Heart left ventricle (tissue), 16 donors: ENCODE measurements at places on chromosomes 13 and 19. TPM values are rescaled to one million over a fixed set of nuclear protein-coding genes. Genes with fewer than 3 reads are reported as not detected.

GRCh38 chr13:37102896-37103295 lies 2.6 kb downstream of the CSNK1A1L start:
- DNase-seq = no peak

DNA sequence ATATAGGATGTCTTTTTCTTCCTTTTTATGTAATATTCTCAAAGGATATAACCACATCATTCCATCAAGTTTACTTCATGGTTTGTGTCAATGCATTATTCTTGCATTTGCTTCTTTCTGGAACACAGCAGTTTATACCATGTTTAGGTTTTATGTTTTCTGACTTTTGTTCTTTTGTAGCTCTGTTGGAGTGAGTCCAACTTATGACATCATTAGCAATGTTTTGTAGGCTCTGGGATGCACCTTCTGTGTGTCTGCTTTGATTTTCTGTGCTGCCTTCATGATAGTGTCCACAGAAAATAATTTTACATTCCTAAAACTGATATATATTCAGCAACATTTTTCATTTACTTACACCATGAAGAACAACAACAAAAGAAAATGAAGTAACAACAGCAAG lies 68.9 kb downstream of the SHISA2 start:
- no peak for DNase-seq

DNA sequence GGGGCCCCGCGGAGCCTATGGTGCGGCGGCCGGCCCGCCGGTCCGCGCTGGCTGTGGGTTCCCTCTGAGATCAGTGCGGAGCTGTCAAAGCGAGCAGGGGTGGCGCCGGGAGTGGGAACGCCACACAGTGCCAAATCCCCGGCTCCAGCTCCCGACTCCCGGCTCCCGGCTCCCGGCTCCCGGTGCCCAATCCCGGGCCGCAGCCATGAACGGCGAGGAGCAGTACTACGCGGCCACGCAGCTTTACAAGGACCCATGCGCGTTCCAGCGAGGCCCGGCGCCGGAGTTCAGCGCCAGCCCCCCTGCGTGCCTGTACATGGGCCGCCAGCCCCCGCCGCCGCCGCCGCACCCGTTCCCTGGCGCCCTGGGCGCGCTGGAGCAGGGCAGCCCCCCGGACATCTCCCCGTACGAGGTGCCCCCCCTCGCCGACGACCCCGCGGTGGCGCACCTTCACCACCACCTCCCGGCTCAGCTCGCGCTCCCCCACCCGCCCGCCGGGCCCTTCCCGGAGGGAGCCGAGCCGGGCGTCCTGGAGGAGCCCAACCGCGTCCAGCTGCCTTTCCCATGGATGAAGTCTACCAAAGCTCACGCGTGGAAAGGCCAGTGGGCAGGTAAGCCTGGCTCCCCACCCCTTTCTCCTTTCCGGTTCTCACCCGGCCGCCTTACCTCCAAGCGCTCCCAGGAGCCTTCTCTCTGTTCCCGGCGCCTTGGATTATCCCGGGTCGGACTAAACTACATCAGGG lies at the start of gene PDX1:
Gene PDX1, plus strand, starts transcription at position 67 of the 743 bp plus-strand sequence. Its CDS starts 139 bp downstream, at position 206.
- DNase-seq = no peak

DNA sequence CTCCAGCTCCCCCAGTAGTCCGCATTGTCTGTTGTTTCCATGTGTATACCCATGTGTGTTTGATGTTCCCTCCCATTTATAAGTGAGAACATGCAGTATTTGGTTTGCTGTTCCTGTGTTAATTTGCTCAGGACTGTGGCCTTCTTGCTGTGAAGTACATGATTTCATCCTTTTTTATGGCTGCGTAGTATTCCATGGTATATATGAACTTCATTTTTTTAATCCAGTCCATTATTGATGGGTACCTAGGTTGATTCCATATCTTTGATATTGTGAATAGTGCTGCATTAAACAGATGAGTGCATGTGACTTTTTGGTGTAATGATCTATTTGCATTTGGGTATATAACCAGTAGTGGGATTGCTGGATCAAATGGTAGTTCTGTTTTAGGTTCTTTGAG lies 175.2 kb downstream of the PDS5B start:
- no peak for DNase-seq

INSL3 gene
- total RNA-seq = not detected

DNA sequence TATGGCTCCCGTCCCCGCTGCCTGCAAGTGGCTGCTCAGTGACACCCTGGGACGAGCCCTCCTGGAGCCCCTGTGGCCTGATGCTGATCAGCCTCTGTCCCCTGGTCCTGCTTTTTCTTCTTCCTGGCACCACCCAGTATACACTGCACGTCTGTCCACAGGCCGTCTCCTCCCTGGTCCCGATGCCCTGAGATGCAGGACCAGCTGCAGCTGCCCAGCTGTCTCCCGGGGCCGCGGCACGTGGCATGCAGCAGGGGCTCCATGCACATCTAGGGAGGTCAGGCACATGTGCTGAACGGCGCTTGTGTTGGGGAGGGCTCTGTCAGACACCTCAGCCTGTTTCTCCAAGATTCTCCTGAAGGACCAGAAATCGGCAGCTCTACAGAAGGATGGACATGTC lies 30.2 kb downstream of the ZFR2 start:
- DNase-seq = no peak

PCDH17 gene
- total RNA-seq = 2.6 TPM

DNA sequence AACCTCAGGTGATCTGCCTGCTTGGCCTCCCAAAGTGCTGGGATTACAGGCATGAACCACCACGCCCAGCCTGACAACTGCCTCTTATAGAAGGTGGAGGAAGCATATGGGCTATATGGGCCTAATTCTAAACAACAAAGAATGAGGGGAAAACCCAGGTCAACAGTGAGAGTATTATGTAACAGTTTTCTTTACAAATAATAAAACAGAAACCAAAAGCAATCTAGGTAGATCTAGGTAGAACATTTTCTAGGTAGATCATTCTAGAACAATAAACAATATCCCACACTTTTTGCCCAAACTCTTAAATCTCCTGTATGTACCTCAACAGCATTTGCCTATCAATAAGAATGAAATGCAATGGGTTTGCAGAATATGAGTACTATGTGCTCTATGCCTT lies 267.4 kb downstream of the ABCC4 start:
- no peak for DNase-seq

DNA sequence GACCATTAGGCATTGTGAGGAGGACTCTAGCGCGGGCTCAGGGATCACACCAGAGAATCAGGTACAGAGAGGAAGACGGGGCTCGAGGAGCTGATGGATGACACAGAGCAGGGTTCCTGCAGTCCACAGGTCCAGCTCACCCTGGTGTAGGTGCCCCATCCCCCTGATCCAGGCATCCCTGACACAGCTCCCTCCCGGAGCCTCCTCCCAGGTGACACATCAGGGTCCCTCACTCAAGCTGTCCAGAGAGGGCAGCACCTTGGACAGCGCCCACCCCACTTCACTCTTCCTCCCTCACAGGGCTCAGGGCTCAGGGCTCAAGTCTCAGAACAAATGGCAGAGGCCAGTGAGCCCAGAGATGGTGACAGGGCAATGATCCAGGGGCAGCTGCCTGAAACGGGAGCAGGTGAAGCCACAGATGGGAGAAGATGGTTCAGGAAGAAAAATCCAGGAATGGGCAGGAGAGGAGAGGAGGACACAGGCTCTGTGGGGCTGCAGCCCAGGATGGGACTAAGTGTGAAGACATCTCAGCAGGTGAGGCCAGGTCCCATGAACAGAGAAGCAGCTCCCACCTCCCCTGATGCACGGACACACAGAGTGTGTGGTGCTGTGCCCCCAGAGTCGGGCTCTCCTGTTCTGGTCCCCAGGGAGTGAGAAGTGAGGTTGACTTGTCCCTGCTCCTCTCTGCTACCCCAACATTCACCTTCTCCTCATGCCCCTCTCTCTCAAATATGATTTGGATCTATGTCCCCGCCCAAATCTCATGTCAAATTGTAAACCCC lies 2.8 kb upstream of the CEACAM5 start:
- DNase-seq = no peak

GRCh38 chr13:93309886-93310523 lies 83.4 kb downstream of the GPC6 start:
- DNase-seq = no peak

- no peak for DNase-seq
Observed at GRCh38 chr13:20272104-20272503, 40.0 kb upstream of the GJB6 start.

- no peak for DNase-seq
Observed at GRCh38 chr13:32882691-32883090, 133.5 kb upstream of the KL start.
